ENCODE measurements at places on chromosomes 13 and 19.

DNA sequence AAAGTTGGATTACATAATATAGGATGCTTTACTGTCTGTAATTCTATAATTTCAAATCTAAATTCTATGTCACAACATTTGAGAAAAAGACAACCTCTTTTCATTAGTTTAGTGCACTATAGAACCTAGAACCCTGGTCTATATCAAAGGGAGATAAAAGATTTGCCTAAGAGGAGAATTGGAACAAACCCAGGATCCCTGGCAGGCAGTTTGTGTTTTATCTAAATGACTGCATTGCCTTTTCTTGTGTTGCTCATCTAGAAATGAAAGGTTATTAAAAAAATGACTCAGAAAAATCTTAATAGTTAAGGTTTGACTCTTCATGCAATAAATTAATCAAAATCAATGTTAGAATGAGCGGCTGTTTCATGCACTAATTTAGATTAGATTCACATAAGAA is 96.7 kb downstream of the PCDH9 start:
- no peak for DNase-seq

DNA sequence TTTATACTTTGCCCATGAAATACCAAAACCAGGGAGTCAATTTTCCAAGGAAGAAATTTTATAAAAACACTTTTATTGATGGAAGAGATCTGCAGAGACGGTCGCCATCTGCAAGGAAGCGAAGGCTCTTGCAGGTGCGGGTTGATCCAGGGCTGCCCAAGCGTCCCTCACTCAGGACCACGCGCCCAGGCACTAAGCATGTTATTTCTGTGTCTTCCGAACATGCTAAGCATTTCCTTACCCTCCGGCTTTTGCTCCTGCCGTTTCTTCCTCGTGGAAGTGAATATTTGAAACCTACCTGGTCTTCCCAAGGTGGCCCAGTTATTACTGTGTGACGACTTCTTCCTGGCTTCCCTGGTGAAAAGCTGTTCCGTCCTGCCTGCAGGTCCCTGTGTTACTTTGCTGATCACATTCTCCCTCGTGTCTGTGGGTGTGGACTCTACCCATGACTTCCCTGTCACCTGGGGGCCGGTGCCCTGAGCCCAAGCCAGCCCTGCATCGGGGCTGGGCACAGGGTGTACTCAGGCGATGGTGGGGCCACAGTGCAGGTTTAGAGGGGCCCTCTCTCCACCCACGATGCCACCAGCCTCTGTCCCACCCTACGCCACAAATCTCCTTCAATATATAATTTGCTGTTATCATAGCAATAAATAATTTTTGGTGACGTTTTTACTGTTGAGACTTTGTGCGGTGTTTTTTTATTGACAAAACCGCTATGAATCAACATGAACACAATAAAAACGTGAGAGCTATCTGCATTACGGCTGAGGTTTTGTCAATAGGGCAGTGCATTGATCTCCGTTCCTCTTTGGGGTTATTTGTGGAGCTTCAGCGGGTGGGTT is 119.4 kb downstream of the URI1 start:
- no peak for DNase-seq

DNA sequence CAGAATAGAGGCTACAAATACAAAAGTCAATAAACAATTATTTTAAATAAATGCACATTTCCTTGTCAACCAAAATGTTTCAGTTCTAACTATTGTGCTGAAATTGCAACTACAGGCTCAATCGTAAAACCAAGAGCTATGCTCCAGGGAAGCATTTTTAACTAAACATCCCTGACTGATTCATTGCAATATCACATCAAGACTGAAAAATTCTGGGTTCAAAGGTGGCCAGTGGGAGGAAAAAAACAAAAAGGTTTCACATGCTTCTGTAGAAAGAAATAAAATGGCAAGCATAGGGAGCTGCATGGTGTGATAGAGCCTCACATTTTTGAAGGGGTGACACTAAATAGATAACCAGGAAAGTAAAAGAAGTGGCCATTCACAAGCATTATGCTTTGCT is 862.8 kb downstream of the PCDH9 start:
- no peak for DNase-seq

DNA sequence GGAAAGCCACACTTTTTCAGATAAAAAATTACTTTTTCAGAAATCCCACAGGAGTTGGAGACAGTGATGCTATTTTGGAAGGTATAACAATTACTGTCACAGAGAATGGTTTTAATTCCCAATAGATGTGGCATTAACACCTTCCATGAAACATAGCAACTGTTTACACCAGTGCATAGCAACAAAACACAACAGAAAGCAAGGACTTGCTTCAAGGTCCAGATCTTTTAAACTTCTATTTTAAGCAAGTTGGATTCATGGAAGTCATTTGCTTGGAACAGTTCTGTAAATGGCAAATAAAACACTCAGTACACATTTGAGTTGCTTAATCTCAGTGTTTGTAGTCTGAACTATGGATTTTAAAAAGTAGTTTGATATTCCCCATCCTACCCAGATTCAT is 385.9 kb upstream of the SPRY2 start:
- no peak for DNase-seq

- no peak for DNase-seq
These were observed 112.5 kb upstream of the UQCRFS1 start for GRCh38 chr19:29325241-29325975.

- no peak for DNase-seq
These were observed 643.5 kb downstream of the UQCRFS1 start for GRCh38 chr19:28569132-28570131.

DNA sequence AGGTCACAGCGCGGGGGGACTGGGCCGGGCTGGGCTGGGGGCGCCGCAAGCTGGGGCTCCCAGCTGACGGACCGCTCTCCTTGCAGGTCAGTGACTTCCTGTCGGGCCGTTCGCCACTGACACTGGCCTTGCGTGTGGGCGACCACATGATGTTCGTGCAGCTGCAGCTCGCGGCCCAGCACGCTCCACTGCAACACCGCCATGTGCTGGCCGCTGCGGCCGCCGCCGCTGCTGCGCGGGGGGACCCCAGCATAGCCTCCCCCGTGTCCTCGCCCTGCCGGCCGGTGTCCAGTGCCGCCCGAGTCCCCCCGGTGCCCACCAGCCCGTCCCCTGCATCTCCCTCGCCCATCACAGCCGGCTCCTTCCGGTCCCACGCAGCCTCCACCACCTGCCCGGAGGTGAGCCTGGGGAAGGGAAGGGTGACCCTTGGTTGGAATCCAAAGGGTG is 5.7 kb downstream of the MIDN start:
- DNase-seq = no peak

DNA sequence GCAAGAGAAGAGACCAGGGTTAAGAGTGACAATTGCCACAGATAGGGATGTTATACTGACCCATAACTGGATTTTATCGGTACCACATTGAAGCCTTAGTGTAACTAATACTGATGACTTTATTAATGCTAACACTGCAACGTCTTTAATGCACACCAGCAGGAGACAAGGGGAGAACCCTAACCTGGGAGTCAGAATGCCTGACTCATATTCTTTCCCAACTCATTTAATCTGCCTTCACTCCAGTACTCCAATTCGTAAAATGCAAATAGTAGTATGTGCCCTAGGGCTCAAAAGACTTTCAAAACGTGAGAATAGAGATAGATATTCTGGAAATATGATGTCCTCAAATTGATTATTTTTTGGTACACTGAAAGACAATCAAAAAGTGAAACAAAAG is 62.4 kb downstream of the GPC6 start:
- DNase-seq = no peak

GRCh38 chr13:67645874-67646467 is 415.8 kb upstream of the PCDH9 start:
- no peak for DNase-seq

DNA sequence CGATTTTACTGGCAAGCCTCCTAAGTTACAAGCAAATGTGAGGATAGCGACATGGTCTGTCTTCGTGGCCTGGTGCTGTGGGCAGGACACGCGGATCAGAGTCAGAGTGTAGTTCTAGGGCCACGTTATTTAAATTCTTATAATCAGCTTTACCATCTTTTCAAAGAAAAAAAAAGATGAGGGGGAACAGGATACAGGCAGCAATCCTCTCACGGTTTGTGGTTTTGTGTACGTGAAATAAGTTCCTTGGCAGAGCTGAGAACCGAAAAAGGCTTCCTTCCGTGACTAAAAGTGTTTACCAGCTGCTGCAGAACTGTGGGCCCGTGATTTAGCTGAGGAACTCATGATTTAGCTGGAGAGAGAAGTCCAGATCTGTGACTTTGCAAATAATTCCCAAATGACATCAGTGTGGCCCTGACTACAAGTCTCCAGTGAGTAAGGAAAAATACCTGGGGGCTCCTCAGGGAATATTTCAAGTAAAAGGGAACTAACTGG is 27.2 kb downstream of the RCBTB2 start:
- no peak for DNase-seq
